ENCODE measurements at places on chromosomes 11 and 22.
A peak's percentile ranks its signal among the peaks of the same experiment; 100 is the strongest.

DNA sequence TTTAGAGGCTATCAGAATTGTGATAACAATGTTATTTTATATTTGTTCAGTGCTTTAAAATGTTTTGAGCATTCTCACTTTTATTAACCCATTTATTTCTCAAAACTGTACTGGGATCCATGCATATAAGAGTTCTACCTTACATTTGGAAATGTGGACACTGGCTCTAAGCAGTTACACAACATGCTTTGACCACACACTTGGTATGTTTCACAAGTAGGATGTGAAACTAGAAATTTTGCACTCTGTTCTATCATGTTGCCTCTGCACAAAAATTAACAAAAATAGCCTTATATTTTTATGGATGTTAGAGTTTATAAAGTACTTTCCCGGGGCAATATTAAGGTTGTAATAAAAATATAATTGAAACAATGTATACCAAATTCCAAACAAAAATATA is 126.9 kb upstream of the CHORDC1 start:
- DNase-seq: no peak

GRCh38 chr11:2302306-2302895 is 588 bp downstream of the TSPAN32 start:
- no peak for DNase-seq

DNA sequence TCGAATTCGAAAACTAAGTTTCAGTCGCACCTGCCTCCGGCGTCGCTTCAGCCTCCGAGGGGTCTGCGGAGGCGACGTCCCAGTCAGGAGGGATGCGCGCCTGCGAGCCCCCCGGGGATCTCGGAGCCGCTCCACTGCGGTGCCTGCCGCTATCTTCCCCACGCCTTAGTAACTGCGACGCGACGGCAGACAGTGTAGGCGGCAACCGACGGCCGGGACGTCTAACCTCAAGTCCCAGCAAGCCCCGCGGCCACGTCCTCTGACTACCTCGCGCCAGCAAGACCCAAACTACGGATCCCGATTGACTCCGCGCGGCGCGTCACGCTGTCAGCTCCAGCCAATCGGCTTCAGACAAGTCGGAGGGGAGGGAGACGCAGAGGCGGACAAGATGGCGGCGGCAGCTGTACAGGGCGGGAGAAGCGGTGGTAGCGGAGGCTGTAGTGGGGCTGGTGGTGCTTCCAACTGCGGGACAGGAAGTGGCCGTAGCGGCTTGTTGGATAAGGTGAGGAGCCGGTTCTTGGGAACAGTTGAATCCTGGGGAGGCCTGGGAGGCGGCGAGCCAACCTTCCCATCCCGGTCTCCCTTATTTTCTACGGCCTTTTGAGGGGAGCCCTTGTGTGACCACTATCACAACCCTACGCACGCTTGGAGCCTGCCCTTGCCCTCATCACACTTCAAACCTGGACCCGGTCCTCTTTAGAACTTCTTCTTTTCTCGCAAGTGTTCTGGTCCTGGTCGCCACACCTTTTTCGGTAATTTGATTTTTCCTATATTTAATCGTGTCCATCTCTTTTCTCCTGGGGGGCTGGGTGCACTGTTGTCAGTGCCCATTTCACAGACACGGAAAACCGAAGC is at the start of the genes SPCS2 and XRRA1:
TSS of gene SPCS2 (plus strand) at position 369 of the 855 bp plus-strand sequence. CDS start at position 389, 20 bp downstream.
TSS of gene XRRA1 (minus strand) at position 194 of the 855 bp plus-strand sequence. CDS start 8,213 bp downstream, outside the sequence.
- peak; percentile 94 for DNase-seq

- DNase-seq: no peak
These were observed 6.8 kb upstream of the TPBGL start for GRCh38 chr11:75233754-75234172.

- no peak for DNase-seq
These were observed 67.3 kb upstream of the CSNK2A3 start for GRCh38 chr11:11420191-11420898.

DNA sequence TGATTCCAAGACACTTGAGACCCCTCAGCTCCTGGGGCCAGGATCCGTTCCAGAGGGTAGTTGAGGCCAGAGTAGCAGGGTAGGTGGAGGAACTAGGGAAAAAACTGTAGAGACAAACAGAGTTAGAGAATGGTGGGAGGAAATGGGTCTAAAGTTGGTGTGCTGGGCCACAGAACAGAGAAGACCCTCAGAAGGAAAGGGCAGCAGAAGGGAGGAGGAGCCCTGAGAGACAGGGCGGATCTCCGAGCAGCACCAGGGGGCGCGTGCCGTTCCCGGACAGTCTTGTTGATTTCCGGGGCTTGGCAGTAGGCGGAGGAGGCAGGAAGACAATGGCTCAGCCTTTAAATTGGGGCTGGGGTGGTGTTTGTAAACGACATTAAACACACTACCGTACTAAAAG is 2.4 kb upstream of the CECR2 start:
- DNase-seq: no peak

GRCh38 chr11:117924631-117925170 is 4.5 kb downstream of the TMPRSS13 start:
- DNase-seq: no peak

- DNase-seq: no peak
These were observed 818 bp upstream of the C1QTNF4 start for GRCh38 chr11:47595029-47595428.

GRCh38 chr11:108198833-108199232 is 23.6 kb downstream of the NPAT start:
- no peak for DNase-seq

GRCh38 chr11:110795112-110795624 is 82.9 kb upstream of the ARHGAP20 start:
- no peak for DNase-seq

DNA sequence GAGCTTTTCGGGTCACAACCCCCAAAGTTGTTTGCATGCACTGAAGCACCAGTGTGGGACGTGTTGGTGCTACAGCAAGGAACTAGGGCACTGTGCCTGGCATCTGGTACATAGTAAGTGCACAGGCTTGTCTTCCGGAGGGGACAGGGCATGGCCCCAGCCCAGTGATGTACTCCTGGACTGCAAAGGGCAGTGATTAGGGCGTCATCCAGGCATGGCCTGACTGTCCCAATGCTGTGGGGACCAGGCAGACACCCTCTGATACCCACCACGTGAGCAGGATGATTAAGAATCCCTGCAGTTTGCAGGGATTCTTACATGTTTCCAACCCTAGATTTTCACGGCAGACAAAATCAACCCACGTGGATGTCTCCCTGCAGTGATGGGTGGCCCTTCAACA is 50.0 kb upstream of the RFPL3 start:
- DNase-seq: no peak

- no peak for DNase-seq
These were observed 286.1 kb upstream of the CNTN5 start for GRCh38 chr11:98734686-98735085.

DNA sequence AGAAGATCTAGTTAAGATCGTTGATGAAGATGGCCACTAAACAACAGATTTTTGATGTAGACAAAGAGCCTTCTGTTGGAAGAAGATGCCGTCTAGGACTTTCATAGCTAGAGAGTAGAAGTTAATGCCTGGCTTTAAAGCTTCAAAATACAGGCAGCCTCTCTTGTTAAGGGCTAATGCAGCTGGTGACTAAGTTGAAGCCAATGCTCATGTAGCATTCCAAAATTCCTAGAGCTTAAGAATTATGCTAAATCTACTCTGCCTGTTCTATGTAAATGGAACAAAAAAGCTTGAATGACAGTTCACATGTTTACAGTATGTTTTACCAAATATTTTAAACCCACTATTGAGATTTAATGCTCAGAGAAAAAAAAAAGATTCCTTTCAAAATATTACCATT is 492.6 kb downstream of the CNTN5 start:
- DNase-seq: no peak

DNA sequence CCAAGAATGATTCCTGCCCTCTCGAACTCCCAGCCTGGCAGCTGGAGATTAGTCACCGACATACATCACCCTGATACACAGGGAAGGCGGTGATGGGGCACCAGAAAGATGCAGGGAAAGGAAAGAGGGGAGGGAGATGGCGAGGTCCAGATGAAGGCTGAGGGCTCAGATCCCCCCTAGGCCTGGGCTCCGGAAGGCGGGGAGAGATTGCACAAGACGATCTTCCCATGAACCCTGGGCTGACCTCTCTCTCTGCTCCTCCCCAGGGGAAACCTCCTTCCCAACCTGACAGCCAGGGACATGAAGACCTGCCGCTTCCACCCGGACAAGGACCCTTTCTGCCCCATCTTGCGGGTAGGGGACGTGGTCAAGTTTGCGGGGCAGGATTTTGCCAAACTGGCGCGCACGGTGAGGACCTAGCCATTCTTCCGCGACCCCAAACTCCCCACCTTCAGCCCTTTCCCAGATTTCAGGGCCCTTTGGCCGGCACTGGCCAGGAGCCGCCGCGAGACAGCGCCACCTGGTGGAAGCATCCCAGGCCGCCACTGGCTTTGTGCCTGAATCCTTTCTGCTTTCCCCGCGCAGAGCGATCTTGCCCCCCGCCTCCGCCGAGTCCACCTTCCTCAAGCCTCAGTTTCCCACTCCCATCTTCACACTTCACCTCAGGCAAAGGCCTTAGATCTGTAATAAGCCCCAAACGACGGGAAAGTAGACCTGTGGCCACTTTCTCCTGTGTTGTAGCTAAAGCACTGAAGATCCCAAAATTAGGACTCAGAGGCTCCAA is 11.5 kb downstream of the P2RX3 start:
- DNase-seq: no peak

DNA sequence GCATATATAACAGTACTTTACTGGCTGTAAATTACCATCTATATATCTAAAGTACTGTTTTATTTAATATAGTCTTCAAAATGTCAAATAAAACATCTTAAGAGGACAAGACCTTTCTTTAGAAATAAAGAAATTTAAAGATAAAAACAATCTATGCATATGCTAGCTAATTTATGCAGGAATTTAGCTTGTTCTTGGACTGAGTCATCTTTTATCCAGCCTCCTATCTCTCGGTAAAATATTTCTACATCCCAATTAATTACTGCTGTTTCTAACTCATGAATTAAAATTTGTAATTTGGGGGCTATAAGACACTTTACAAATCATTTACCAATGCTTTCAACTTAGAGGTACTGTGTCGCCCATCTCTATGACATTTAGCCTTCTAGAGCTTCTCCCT is 72.8 kb upstream of the DDI1 start:
- DNase-seq: no peak

GRCh38 chr11:2135648-2136201 is 3.5 kb downstream of the IGF2 start:
- no peak for DNase-seq
